Inflammatory macrophage treated with lipopolysaccharide for 1 hour (primary cell): ENCODE measurements at places on chromosomes 4 and X.

DNA sequence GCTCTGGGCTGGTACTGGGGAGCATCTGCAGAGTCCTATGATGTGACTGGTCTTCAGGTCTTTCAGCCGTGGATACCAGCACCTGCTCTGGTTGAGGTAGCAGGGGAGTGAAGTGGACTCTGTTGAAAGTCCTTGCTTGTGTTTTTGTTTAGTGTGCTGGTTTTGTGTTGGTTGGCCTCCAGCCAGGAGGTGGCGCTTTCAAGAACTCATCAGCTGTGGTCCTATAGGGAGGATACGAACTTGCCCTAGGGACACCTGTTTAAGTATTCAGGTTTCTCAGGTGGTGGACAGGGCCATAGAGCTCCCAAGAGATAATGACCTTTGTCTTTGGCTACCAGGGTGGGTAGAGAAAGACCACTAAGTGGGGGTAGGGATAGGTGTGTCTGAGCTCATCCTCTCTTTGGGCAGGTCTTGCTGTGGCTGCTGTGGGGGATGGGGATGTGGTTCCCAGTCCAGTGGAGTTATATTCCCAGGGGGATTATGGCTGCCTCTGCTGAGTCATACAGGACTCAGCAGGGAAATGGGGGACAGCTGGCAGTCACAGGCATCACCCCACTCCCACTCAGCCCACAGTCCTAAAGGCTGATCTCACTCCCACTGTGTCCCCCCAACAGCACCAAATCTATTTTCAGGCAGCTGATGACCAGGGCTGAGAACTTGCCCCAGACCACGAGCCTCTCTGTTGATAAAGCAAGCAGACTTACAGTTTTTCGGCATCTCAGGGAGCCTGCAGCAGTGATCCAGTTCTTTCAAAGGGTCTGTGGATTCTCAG is 24.1 kb downstream of the MSMO1 start:
- DNase-seq, result no peak

DNA sequence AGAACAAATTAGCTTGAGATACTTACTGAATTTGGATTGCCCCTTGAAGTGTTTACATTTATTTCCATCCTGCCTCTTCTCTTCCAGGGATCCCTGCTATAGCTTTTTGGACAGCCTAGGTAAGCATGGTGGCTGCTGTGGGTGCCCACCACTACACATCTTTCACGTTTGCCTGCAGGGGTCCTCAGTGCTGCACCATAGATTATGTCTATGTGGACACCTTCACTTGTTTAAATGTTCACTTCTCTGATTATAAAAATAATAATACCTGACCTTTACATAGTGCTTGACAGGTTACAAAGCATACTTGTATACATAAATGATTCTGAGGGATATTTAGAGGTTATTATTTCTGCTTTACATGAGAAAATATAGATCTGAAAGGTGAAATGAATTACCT is 67.9 kb upstream of the SLC4A4 start:
- no peak for DNase-seq

DNA sequence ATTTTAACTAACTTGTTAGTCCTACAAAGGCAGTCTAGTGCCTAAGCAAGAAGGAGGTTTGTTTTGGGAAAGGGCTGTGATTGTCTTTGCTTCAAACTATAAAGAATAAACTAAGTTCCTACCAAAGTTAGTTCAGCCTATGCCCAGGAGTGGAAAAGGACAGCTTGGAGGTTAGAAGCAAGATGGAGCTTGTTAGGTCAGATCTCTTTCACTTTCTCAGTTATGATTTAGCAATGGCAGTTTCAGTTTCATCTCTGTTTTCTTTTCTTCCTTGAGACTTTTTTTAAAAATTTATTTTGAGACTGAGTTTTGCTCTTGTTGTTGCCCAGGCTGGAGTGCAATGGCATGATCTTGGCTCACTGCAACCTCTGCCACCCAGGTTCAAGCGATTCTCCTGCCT is 82.9 kb upstream of the NLGN4X start:
- DNase-seq, result no peak

GRCh38 chrX:134821901-134822300 is 163.6 kb upstream of the PLAC1 start:
- DNase-seq, result no peak

DNA sequence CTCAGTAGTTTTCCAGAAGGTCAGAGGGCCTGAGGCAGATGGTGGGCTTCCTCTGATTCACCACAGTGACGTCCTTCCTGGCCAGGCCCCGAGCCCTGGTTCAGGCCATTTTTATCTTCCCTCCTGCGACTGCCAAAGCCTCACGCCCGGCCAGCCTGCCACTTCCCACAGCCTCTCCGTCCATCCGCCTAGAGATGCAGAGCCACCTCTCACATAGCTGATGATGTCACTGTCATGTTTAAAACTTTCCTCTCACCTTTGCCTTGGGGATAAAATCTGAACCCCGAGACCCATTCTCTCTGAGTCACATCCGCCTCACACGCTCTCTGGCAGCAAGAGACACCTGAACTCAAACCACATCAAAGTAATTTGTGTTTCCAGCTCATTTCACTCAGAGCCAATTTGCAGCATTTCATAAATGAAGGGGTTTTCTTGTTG is 175.3 kb downstream of the QDPR start:
- DNase-seq, result no peak

- DNase-seq, result no peak
Measured at GRCh38 chr4:188839704-188840103, 700.5 kb downstream of the TRIML1 start.

DNA sequence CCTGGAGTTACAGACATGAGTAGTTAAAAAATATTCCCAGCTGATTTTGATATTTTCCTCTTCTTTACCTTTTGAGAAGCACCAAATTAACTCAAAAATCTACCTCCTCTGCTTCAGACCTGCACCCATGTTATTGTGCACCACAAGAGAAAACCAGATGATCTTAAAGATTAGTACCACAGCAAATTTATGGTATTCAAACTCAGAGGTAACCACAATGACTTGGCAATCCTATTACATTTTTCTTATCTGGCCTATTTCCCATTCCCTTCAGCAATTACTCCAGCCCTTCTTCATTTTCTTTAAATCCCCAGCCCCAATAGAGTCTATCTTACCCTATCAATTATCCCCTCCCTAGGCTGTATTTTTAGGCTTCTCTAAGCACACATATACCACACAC is 535.1 kb downstream of the FAT4 start:
- DNase-seq, result no peak

- no peak for DNase-seq
Measured at GRCh38 chrX:107849747-107850421, 24.2 kb downstream of the MID2 start.

- DNase-seq, result peak; percentile 64
Measured at GRCh38 chr4:113467581-113467980, 294.0 kb downstream of the CAMK2D start.

DNA sequence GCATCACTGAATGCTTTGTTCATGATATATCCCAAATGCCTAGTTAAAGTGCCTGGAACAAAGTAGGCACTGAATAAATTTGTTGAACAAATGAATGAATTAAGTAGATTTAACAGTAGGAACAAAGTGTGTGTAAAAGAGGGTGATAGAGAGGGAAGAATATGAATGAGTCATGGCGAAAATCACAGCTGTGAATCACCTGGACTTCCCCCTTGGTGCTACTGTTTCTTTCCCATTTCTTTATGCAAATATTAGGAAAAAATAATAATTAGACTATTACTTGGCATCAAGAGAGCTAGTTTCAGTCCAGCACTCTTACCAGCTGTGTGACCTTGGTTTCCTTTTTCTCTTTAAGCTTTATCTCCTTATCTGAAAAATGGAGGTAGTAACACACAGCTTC is 9.2 kb downstream of the SPIN3 start:
- DNase-seq, result peak; percentile 7

DNA sequence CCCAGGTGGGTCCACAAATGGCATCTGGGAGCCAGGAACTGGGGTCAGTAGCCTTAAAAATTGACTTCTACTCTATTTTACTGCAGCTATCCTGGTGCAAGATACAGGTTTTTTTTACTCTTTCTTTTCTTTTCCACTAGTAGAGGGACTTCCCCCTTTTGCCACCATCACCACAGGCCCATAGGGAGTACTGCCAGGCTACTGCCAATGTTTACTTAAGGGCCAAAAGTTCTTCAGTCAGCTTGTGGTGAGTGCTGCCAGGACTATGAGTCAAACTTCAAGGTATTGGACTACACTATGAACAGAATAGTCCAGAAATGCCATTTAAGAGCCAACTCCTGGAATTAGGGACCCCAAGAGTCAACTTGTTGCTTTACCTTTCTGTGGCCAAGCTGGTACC is 94.7 kb downstream of the EDA2R start:
- no peak for DNase-seq

DNA sequence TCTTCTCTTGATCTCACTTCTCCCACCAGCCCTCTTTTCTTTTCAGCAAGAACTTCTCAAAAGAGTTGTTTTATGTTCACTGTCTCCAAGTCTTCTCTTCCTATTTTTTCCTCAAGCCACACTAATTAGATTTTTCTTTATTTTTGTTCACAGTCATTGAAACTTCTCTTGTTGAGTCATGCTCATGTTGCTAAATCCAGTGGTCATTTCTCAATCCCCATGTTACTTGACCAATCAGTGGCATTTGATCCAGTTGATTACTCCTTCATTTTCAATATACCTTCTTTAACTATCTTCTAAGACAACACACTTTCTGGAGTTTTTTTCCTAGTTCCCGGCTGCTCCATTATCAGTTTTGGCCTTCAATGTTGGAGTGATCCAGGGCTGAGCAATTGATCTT is 103.1 kb upstream of the LSM6 start:
- peak; percentile 80 for DNase-seq

DNA sequence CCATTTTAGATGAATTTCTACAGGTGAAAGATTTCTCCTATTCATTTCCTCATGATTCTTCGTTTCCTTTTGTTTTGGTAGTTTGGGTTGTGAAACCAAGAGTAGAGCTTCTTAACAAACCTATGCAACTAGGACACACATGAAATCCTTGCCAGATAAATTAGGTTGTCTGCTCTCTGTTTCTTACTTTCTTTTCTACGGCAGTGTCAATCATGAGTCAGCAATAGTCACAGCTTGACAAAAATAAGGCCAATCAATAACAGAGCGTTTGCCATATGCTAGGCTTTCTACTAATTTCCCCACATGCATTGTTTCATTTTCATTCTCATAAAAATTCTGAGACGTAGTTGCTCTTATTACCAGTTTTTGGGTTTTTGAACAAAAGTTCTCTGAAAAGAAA is 20.3 kb downstream of the CLRN2 start:
- DNase-seq, result no peak

GRCh38 chr4:30386266-30386895 is 333.8 kb upstream of the PCDH7 start:
- DNase-seq, result no peak

DNA sequence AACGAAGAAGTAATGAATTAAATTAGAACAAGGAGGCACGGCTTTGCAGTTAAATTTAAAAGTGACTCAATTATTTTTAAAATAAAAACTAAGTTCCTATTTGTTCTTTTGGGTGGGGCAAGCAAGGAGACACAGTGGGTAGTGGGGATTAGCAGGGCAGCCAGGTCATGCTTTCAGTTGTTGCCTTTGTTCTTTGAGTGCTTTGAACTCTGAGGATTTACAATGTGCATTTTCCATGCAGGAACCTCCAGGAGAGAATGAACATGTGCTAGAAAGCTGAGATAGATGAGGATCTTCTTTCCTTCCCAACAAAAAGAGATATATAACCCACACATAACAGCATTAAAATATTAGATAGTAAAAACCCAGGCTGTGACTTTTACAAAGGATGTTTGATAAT is 420.4 kb upstream of the CTSO start:
- DNase-seq, result no peak

- DNase-seq, result peak; percentile 64
Measured at GRCh38 chrX:18666614-18667013, 5.3 kb downstream of the RS1 start.

GRCh38 chr4:95929448-95930064 is 89.7 kb downstream of the PDHA2 start:
- DNase-seq, result no peak

- DNase-seq, result peak; percentile 25
Measured at GRCh38 chrX:118459494-118459893, 36.1 kb upstream of the DOCK11 start.

GRCh38 chrX:17459008-17459611 is 84.1 kb downstream of the NHS start:
- DNase-seq, result no peak
